Right forelimb (tissue), 1 donor: ENCODE measurements at places on chromosomes 7 and 10.

DNA sequence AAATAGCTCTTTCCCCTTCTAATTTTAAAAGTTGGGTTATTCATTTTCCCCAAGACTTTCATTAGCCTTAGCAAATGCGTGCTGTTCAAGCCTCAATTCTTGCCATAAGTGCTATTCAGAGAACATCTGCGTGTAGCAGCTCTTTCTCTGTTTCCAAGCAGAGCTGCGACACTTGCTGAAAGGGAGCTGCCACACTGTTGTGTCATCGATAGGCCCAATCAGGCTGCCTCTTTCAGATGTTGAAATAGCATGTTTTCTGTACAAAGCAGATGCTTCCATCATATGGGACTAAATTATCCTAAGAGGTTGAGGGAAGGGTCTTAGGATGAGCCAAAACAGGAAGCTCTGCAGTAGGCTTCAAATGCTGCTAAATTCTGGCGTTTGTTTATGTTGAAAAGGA is 220.9 kb upstream of the CDC14C start:
- no peak for DNase-seq

DNA sequence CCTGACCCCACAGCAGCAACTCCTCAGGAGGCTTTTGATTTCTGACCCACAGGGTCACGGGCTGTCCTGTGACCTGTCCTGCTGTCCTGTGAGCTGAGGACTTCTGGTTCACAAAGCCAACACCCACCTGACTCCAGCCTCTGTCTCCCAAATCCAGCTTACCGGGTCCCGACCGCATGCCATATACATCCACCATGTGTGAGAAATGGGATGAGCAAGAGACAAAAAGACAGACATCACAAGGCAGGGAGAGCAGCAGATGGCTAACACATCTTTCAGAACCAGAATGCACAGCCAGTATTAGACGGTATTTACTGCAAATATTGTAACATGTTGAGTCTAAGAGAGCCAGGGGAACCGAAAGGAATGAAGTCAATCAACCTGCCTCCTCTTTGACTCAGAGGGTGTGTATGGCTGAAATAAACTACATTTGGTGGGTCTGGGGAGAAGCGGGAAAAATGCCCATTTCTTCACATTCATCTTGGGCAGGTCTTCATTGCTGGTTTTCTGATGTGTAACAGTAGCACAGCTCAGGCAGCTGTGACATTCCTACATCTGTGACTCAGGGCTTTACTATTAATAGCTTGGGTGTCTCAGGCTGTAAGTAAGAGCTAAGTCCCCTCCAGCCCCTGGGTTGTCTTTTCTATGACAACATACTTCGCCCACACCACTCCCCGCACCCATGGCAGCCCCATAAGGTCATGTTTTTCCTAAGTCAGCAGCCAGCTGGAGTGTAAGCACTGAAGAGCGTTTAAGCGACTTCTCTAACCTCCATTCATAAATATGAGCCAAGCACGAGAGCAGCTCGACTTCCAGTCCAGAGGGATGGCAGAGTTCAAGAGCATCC is 25.0 kb downstream of the ABLIM1 start:
- DNase-seq, result peak; percentile 76

DNA sequence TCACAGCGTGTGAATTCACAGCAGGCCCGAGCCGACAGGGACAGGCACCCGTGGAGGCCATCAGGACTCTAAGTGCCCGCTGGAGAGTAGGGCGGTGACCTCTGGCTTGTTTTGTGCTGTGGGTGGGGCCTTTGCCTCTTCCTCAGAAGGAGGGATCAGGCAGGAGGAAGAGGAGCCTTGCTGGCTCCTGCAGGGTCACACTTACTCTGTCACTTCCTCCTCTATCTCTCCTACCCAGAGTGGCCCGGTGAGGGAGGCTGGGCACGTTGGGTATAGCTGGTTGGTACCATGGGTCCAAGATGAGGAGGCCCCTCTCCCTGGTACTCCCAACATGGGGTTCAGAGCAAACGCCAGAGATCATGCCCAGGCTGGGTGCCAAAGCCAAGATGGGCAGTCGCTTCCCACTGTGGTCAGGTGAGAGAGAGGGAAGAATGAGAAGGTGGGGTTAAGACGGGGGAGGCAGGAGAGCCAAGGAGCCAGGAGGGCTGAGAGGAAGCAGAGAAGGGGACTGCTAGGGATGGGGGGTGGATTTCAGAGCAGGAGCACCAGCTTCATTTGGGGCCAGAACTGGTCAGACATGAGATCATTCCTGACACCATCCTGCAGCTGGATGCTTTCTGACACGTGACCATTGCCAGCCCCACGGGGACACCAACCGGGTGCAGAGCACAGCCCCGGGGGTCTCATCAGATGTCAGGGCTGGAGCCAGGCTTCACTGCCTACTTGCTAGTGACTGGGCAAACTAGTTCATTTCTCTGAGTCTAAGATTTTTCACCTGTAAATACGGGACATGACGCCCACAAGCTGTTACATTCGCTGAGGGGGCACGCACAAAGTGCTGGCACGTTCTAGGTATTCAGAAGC is 54.8 kb upstream of the CACUL1 start:
- peak; percentile 32 for DNase-seq

- DNase-seq, result no peak
Observed at GRCh38 chr7:116731023-116731395, 59.0 kb downstream of the MET start.

- peak; percentile 45 for DNase-seq
Observed at GRCh38 chr10:100745882-100746783, 751 bp downstream of the PAX2 start.

DNA sequence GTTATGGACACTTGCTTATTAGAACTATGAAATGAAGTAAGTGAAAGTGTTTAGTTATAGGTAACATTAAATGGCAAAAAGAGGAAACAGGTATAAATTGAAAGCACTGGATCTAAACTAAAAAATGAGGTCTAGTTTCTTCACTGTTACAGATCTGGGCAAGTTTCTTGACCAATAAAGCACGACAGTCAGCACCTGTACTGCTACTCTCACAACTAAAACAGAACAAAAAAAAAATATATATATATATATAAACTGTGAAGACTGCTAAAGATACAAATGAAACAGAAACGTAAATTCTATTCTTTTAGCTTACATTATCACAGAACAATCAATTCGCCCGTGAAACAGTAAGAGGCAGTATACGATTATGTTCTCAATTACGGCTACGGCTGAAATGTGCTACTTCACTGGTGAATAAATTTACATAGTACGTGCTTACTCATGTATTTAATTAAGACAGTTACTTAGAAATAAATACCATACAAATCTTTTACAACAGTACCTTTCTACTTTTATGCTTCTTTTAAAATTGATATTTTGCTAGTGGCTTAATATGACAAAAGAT is 4.2 kb downstream of the AHR start:
- DNase-seq, result no peak

- DNase-seq, result no peak
Observed at GRCh38 chr10:30093303-30093950, 34.0 kb upstream of the JCAD start.

DNA sequence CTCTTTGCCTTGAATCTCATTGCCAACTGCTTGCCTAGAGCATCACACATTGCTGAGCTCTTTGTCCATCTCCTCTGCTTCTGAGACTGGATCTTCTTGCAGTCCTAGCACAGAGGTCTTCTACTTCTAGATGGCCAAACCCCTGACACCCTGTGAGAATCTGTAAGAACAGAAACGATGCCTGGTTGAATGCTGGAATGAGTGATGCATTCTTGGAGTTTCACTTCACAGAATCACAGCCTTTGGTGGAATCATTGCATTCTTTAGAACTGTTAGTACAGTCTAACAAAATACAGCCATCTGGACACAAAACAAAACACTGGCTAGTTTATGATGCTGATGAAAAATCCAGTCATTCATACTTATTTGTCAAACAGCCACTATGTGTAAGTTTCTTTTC is 141.7 kb upstream of the ITGB1 start:
- no peak for DNase-seq

- no peak for DNase-seq
Observed at GRCh38 chr7:2724453-2725177, 36.6 kb downstream of the AMZ1 start.

- no peak for DNase-seq
Observed at GRCh38 chr7:47978790-47979144, 648 bp downstream of the HUS1 start.

DNA sequence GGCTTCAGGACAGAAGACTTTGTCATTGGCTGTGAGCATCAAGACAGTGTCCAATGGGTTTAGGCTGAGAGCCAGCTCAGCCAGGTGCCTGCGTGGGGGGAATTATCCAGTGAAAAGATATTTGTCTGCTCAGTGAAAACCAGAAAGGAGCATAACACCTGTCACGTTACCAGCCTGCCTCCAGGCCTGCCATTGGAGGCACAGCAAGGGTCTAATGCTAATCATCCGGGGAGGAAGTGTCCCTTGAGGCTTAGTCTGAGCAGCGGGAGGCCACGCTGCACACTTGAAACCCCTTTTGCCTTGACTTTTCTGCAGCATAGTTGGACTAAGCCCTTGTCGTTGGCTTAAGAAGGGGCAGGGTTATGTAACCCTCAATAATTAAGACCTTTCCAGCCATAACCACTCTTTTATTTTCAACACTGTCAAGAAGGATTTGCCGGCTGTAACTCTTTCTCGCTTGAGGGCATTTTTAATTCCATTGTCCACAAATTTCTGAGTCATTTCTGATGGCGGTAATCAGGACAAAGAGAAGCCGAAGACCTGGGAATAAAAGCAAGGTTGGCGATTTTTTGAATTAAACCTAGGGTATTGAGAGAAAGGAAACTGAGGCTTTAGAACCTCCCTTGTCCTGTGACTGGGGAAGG is 639.6 kb upstream of the FOXK1 start:
- DNase-seq, result no peak
